ENCODE measurements at places on chromosomes 3 and 15.

GRCh38 chr3:105431200-105431599 is 64.5 kb downstream of the ALCAM start:
- no peak for DNase-seq

- DNase-seq: no peak
Measured at GRCh38 chr15:77553257-77553656, 79.5 kb downstream of the LINGO1 start.

DNA sequence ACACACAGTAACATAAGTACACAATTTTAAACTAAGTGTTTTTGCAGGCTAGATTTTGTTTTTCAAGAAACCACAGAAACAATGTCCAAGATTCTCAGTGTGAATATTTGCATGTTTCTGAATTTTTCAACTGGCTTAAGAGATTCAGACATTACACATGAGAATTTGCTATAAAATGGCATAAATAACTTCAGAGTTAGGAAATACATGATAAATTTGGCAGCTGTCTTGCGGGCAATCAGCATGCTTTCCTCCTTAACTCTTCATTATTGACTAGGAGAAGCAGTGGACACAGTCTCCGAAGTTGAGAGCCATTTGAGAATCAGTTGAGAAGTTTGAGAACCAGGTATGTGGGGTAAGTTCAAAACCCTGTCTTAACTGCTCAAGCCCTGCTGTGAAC is 625.6 kb upstream of the SGO1 start:
- no peak for DNase-seq

- DNase-seq: no peak
Measured at GRCh38 chr3:148852271-148852992, 12.7 kb upstream of the CPA3 start.

GRCh38 chr15:66939451-66940023 is 125.9 kb upstream of the SMAD3 start:
- no peak for DNase-seq

DNA sequence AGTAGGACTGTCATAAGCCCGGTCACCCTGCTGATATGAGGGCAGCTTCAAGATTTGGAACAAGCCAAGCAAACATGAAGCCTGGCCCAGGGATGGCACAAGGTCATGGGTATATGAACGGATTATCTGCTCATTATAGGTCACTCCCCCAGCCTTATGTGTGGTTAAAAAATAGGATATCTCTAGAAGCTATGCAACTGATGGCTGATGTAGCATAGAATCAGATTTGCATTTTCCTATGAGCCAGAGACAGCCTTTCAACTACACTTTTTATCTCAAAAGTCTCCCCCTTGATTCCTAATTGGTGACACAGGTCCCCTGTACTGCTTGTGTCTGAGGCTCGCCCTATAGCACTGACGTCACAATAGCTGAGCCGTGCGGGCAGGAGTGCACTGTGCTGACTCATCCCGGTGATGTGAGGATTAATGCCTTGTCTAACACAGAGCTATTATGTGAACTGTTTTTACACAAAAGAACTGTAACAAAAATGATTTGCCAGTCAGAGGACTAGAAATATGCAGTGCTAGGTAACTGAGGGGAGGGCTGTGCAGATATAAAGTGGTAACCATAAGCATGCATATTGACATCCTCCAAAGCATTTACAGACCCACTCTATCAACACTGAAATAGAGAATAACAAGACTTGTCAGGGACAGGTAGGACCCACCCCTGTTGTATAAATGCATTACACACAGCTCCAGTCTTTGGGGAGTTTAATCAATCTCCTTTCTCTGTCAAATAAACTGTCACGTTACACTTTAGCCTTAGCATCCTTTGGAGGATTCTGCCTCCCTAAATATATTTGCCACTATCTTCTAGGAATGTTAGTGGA is 204.9 kb downstream of the TIGIT start:
- DNase-seq: no peak

- DNase-seq: no peak
Measured at GRCh38 chr3:196620684-196621083, 18.8 kb upstream of the NRROS start.

- DNase-seq: no peak
Measured at GRCh38 chr3:62604298-62604697, 230.9 kb upstream of the FEZF2 start.

- DNase-seq: no peak
Measured at GRCh38 chr3:87161417-87161816, 65.7 kb upstream of the CHMP2B start.

- peak; percentile 81 for DNase-seq
Measured at GRCh38 chr15:84914909-84915605, 30.6 kb downstream of the SLC28A1 start.

- no peak for DNase-seq
Measured at GRCh38 chr3:116190095-116190494, 255.2 kb downstream of the LSAMP start.

DNA sequence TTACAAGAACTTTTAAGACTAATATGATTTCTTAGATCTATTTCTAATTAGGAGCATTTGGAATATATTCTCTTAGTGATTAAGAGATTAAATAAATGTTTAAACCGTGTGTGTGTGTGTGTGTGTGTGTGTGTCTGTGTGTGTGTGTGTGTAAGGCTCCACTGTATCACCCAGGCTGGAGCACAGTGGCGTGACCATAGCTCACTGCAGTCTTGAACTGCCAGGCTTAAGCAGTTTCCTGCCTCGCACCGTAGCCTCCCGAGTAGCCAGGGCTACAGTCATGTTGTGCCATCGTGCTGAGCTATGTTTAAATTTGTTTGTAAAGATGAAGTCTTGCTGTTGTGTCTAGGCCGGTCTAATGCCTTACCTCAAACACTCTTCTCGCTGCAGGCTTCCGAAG is 109.4 kb downstream of the KLHL25 start:
- no peak for DNase-seq

- DNase-seq: no peak
Measured at GRCh38 chr3:162213956-162214355, 717.3 kb downstream of the OTOL1 start.

GRCh38 chr15:90863987-90864386 is 4.4 kb upstream of the FURIN start:
- DNase-seq: no peak

DNA sequence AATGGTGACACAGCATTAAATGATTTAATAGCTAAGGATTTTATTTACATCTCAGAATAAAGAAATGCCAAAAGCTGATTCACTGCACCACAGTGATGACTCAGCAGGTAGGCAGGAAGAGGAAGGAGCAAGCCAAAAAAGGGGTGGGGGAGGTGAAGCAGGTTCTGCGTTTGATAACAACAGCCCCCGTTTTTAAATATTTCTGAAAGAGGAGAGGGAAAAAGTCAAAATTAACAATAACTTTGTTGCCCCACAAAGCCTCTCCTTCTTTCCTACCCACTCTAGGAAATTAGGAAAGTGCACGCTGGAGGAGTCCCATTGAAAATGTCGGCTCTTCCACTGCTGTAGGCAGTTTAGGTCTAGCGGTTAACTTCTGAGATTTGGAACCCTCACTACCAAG is 9.9 kb upstream of the CCDC54 start:
- DNase-seq: no peak

- no peak for DNase-seq
Measured at GRCh38 chr3:178669758-178670157, 133.5 kb downstream of the KCNMB2 start.

- DNase-seq: no peak
Measured at GRCh38 chr3:134186391-134186790, 64.3 kb downstream of the RYK start.
